Activated CD8-positive, alpha-beta memory T cell treated with anti-CD3 and anti-CD28 coated beads, Interleukin-2, amount 10 ng/mL, durations not matched to agents 7 days and 5 days (primary cell): ENCODE measurements at places on chromosomes 5 and 9. TPM values are rescaled to one million over a fixed set of nuclear protein-coding genes. Genes with fewer than 3 reads are reported as not detected.
A peak's percentile ranks its signal among the peaks of the same experiment; 100 is the strongest.

GABRA1 gene
- total RNA-seq = not detected

ARL14EPL gene
- not detected for total RNA-seq

DNA sequence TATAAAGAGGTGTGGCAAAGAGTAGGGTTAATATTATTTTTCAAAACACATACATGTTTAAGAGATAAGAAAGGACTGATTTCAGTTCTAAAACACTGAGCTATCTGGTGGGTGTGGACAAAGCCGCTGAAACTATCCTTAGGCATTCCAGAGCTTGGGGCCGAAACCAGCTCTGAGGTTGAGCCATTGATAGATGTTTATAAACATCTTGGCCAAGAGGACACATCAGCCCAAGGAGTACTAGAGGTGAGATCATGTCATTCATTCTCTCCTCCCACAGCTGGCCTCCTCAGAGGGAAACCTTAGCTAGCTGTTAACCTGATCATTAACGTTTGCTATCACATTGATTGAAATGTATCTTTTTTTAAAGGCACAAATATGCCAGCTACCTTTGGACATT is 89.9 kb downstream of the NLN start:
- H3K36me3 ChIP-seq = peaks cover 36% of the 10 kb centered on the region
- no peak overlapping the region for H3K4me3 ChIP-seq
- peaks cover 4% of the 10 kb centered on the region for H3K4me1 ChIP-seq
- no peaks in the 10 kb centered on the region for H3K27me3 ChIP-seq
- no peak overlapping the region for H3K27ac ChIP-seq

DNA sequence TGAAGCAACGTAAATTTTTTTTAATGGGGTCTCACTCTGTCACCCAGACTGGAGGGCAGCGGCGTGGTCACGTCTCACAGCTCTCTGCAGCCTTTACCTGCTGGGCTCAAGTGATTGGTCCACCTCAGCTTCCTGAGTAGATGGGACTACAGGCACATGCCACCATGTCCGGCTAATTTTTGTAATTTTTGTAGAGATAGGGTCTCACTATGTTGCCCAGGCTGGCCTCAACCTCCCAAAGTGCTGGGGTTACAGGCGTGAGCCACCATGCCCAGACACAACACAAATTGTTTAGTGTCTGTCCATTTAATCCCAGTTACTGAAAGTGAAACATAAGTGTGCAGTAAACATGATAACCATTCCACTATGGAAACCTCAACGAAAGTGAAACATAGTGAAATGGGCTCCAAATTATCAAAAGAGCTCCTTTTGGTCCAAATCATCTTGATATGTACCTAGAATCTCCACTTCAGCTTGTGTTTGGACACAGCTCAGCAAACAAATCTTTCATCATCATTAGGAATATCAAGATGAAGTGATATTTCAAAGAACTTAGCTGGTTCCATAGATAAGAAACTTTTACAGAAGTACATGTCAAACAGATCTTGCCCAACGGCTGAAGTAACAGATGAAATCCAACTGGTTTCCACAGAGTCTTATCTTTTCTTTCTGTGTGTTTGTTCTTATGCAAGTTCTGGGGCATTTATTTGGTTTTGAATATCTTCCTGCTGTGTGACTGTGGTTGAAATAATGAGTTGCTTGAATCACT is 41.2 kb upstream of the PLPP1 start:
- H3K27ac ChIP-seq = no peak overlapping the region
- peaks cover 14% of the 10 kb centered on the region for H3K4me1 ChIP-seq
- peaks cover 20% of the 10 kb centered on the region for H3K27me3 ChIP-seq
- no peak overlapping the region for H3K4me3 ChIP-seq

DNA sequence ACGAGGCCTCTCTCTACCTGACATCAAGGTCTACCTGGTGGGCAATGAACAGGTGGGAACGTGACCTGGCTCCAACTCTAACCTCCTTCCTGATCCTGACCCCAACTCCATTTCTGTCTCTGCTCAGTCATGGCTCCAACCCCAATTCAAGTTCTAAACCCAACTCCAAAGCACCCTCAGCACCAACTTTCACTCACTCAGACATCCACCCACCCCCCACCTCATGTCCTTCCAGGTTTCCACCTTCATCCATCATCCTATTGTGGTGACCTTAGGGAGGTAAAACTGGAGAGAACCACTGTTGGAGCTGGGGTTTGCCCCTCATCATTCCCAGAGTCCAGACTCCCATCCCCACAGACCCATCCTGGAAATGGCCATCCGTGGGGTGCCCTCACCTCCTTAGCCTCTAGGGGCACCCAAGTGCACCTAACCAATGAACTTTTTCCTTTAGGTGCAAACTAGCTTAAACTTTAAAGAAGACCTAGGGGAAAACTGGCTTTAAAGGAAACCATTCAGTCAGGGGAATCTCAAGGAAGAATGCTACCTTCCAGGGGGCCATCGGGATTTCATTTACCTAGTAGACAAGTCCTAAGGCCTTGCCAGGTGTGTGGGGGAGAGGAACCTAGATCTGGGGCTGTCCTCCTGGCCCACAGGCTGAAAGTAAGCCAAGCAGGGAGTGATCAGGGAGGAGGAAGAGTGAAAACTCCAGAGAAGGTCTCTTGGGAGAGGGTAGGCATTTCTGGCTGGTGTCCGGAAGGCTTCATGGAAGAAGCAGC is 11.3 kb downstream of the RGS14 start:
- H3K27ac ChIP-seq = peak overlapping the region; percentile 49
- H3K4me3 ChIP-seq = no peak overlapping the region
- H3K27me3 ChIP-seq = no peaks in the 10 kb centered on the region
- peaks cover 66% of the 10 kb centered on the region for H3K4me1 ChIP-seq

DNA sequence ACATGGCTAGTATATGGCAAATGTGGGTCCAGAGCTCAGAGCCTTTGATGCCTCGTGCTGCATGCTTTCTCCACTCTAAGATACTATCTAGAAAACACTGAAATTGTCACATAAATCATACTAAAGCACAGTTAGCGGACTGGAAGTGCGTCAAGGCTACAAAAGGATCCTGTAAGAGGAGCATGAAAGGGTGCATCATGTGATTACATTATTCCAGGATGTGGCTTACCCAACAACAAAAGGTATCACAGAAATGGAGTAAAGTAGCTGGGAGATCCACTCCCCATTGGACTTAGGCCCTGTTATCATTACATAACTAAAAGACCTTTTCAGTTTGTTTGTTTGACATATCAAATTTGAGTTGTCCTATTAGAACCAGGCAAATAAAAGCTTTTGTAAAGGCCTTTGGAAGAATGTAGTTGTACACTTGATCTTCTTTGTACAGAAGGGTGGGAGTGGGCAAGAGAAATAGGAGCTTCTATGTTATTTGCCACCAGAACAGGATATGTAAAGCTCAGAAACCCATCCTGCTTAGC is 6.9 kb downstream of the SLC31A1 start:
- no peaks in the 10 kb centered on the region for H3K27me3 ChIP-seq
- H3K36me3 ChIP-seq = peaks cover 9% of the 10 kb centered on the region
- no peak for DNase-seq
